Activated naive CD4-positive, alpha-beta T cell treated with anti-CD3 and anti-CD28 coated beads, Interleukin-2, amount 10 ng/mL, durations not matched to agents 7 days and 5 days (primary cell): ENCODE measurements at places on chromosomes 11 and 22.
A peak's percentile ranks its signal among the peaks of the same experiment; 100 is the strongest.

GRCh38 chr22:40178417-40179409, 988 bp downstream of the TNRC6B start:
- peak overlapping the region; percentile 75 for H3K4me3 ChIP-seq
- H3K4me1 ChIP-seq, result peaks cover 61% of the 10 kb centered on the region
- peak; percentile 69 for DNase-seq
- H3K27ac ChIP-seq, result peak overlapping the region; percentile 93

DNA sequence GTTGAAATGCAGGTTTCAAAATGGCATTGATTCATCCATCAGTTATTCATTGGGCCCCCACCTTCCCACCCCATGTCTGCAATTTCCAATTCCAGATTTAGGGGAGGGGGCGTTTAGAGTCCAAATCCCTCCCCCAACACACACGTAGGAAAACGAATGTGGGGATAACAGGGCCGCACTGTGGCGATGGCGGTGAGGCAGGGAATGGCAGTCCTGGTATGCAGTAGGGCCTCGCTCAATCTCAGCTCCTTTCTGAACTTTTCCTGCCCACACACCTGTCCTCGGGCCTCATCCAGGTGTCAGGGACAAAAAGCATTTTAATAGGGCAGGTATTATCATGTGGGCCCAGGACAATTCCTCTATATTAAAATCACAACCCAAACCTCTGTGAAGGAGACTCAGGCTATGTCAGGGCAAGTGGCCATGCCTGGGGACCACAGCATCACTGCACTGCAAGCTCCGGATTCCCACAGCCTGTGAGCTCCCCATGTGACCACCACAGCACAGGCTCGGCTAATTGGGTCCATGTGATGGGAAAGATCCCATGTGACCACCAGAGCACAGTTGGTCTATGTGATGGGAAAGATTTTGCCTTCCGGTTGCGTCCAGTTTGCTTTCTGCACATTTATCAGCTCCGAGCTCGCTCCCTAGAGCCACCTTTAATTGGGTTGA, 44.5 kb downstream of the RTL6 start:
- DNase-seq, result no peak
- H3K36me3 ChIP-seq, result peaks cover 4% of the 10 kb centered on the region
- no peak overlapping the region for H3K4me3 ChIP-seq
- no peaks in the 10 kb centered on the region for H3K27me3 ChIP-seq
- H3K27ac ChIP-seq, result no peak overlapping the region

- no peaks in the 10 kb centered on the region for H3K27me3 ChIP-seq
Observed at GRCh38 chr11:83545494-83546260, 259.5 kb upstream of the CCDC90B start.

GRCh38 chr11:1490651-1491050, 4.1 kb upstream of the MOB2 start:
- H3K4me3 ChIP-seq, result no peak overlapping the region
- DNase-seq, result no peak
- H3K27ac ChIP-seq, result no peak overlapping the region
- H3K27me3 ChIP-seq, result no peaks in the 10 kb centered on the region
- H3K4me1 ChIP-seq, result no peaks in the 10 kb centered on the region

DNA sequence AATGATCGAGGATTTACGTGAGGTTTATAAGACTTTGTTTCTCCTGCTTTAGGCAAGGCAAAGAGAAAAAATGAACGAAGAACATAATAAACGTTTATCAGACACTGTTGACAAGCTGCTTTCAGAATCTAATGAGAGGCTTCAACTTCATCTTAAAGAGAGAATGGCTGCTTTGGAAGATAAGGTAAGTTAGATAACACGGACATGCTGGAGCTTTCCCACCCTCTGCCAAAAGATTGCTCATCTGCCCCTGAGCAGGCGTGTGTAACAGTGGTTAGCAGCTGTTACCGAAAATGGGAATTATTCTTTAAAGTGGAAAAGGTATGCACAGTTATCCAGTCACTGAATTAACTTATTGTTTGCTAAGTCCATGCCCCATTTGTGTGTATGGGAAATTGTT, 62.8 kb upstream of the CTTN start:
- H3K4me1 ChIP-seq, result no peaks in the 10 kb centered on the region
- H3K4me3 ChIP-seq, result no peak overlapping the region
- no peaks in the 10 kb centered on the region for H3K27me3 ChIP-seq
- no peak overlapping the region for H3K27ac ChIP-seq
- peaks cover 54% of the 10 kb centered on the region for H3K36me3 ChIP-seq

- peaks cover 32% of the 10 kb centered on the region for H3K36me3 ChIP-seq
- H3K27me3 ChIP-seq, result no peaks in the 10 kb centered on the region
- no peak for DNase-seq
- no peak overlapping the region for H3K27ac ChIP-seq
- no peak overlapping the region for H3K4me3 ChIP-seq
Observed at GRCh38 chr11:14449302-14449714, 50.3 kb downstream of the COPB1 start.
